ENCODE measurements at places on chromosomes 2 and 18. TPM values are rescaled to one million over a fixed set of nuclear protein-coding genes. Genes with fewer than 3 reads are reported as not detected.

- peaks cover 17% of the 10 kb centered on the region for H3K36me3 ChIP-seq
- H3K27me3 ChIP-seq = no peaks in the 10 kb centered on the region
- H3K4me3 ChIP-seq = no peak overlapping the region
Observed at GRCh38 chr2:215407061-215407460, 28.8 kb downstream of the FN1 start.

- DNase-seq = no peak
- no peaks in the 10 kb centered on the region for H3K36me3 ChIP-seq
- H3K4me3 ChIP-seq = no peak overlapping the region
- H3K27ac ChIP-seq = no peak overlapping the region
- no peaks in the 10 kb centered on the region for H3K4me1 ChIP-seq
- no peaks in the 10 kb centered on the region for H3K27me3 ChIP-seq
Observed at GRCh38 chr2:183416753-183417152, 292.5 kb downstream of the NUP35 start.

GRCh38 chr18:25423267-25423666 is 71.3 kb upstream of the ZNF521 start:
- H3K27me3 ChIP-seq = no peaks in the 10 kb centered on the region
- no peaks in the 10 kb centered on the region for H3K4me1 ChIP-seq
- DNase-seq = no peak
- H3K36me3 ChIP-seq = no peaks in the 10 kb centered on the region
- H3K4me3 ChIP-seq = no peak overlapping the region
- no peak overlapping the region for H3K27ac ChIP-seq

- no peaks in the 10 kb centered on the region for H3K36me3 ChIP-seq
- DNase-seq = no peak
- H3K27me3 ChIP-seq = no peaks in the 10 kb centered on the region
- H3K4me1 ChIP-seq = no peaks in the 10 kb centered on the region
- H3K27ac ChIP-seq = no peak overlapping the region
Observed at GRCh38 chr2:124283096-124283495, 258.0 kb downstream of the CNTNAP5 start.

The VIT gene
- 9.1 TPM for total RNA-seq

The SELENOI gene
- total RNA-seq = 38.9 TPM

The HOXD8 gene
- 2.2 TPM for total RNA-seq
